ENCODE measurements at places on chromosomes 6 and 20.

DNA sequence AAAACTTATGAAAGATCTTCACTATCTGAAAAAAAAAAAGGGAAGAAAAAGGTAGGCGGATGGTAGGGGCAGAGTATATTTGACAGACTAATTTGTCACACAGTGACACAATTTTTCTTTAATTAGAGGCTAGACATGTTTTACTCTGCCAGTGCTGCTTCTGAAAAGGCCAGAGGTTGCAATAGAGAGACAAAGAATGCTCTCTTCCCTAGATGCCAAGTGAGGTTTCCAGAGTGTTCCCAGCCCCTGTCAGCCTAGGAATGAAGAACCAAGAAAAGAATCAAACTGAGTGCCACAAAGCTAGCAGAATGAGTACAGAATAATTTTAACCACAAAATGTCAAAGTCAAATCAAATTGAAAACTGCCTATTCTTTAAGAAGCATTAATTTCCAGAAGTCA lies 13.0 kb downstream of the PNISR start:
- DNase-seq: no peak

- no peak for DNase-seq
Measured at GRCh38 chr6:27474672-27475071, 1.8 kb upstream of the ZNF184 start.

DNA sequence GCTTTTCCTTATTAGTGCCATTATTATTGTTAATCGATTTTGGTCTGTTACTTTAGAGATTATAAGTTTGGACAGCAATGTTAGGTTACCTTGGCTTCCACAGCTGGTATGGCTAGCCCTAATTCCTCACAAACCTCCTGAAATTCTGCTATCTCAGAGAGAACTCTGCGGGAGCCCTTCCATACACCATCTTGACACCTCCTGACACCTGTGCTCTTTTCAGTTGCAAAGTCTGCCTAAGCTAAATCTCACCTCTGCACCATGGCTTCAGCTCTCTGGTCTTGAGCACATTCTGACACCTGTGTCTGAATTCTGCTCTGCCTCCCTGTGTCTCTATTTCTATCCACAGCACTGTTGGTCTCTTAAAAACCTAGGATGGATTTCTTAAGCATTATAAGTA lies 106.5 kb downstream of the DCDC2 start:
- no peak for DNase-seq

- no peak for DNase-seq
Measured at GRCh38 chr6:128167552-128167951, 266.7 kb upstream of the THEMIS start.

DNA sequence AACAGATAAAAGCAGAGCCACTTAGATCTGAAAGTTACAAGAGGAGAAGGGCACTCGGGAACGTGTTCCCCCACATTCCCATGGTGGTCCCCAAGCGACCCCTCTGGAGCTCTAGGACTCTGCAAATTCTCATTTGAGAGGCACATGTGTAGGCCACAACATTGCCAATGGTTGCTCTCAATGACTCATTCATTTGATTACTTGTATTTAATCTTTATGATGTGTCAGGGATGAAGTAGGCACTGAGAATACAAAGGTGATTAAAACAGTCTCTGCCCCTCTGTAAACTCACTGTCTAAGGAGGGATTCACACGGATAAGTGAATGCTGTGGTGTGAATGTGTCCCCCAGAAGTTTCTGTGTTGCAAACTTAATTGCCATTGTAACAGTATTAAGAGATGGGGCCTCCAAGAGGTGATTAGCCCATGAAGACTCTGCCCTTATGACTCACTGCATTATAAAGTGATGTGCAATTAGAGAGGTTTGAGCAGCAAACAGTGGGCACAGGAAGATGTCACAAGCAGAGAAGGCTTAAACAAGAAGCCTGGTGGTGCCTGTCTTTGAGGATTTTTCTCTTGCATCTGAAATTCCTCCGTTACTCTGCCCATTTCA lies 34.0 kb upstream of the TRAM2 start:
- no peak for DNase-seq

GRCh38 chr20:45230631-45231030 lies 9.5 kb downstream of the SEMG2 start:
- DNase-seq: no peak

- no peak for DNase-seq
Measured at GRCh38 chr6:112203577-112204349, 50.6 kb downstream of the LAMA4 start.
